ENCODE measurements at places on chromosomes 7 and 10. TPM values are rescaled to one million over a fixed set of nuclear protein-coding genes. Genes with fewer than 3 reads are reported as not detected.

The CRYGN gene
- polyA plus RNA-seq, result 5.6 TPM

The PPP1R17 gene
- not detected for polyA plus RNA-seq

The OR2A1 gene
- 0.42 TPM for polyA plus RNA-seq

The KCNMA1 gene
- polyA plus RNA-seq, result 3.7 TPM

The HMX2 gene
- polyA plus RNA-seq, result 1.5 TPM

The ABCB1 gene
- 21.9 TPM for polyA plus RNA-seq

The ERVW-1 gene
- polyA plus RNA-seq, result 2.5 TPM

The DNAJC12 gene
- polyA plus RNA-seq, result 13.2 TPM

GRCh38 chr10:129400426-129400825, 66.6 kb upstream of the MGMT start:
- DNase-seq, result no peak

- DNase-seq, result no peak
Measured at GRCh38 chr7:101402835-101403234, 40.2 kb downstream of the COL26A1 start.

GRCh38 chr10:103277713-103278536, 987 bp downstream of the INA start:
- no peak for DNase-seq

- no peak for DNase-seq
Measured at GRCh38 chr7:145543242-145543641, 573.4 kb upstream of the CNTNAP2 start.

DNA sequence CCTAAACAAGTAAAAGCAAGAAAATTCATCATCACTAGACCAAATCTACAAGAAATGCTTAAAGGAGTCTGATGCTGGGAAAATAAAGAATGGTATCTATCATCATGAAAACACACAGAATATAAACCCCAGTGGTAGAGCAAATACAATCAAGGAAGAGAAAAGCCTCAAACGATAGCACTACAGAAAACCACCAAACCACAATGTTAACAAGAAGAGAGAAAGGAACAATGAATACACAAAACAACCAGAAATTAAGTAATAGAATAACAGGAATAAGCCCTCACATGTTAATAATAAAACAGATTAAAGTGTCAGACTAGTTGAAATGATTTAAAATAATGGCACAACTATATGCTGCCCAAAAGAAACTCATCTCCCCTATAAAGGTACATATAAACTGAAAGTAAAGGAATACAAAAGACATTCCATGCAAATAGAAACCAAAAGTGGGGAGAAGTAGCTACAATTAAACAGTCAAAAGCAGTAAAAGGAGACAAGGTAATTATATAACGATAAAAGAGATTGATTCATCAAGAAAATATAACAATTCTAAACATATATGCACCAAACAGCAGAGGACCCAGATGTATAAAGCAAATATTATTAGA, 77.3 kb downstream of the JMJD1C start:
- no peak for DNase-seq

GRCh38 chr7:205115-206010, 13.0 kb downstream of the FAM20C start:
- no peak for DNase-seq

DNA sequence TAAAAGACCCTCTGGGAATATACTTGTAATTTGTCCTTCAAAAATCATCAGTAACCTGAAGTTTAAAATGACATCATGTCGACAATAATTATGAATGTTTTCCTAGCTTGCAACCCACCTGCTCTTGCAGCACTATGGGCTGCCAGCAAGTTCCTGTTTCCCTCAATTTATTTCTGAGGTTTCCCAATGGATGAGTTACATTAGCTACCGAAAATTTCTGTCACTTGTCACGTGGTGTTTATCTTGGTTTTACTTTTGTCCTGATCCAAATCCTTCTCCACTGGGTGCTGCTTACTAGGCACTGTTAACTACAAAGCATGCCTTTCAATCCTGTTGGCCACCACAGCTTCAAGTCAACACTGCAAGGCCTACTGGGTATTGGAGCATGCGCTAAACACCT, 31.5 kb downstream of the GIMAP8 start:
- DNase-seq, result no peak

- DNase-seq, result no peak
Measured at GRCh38 chr10:92737484-92737883, 47.7 kb downstream of the HHEX start.
